ENCODE measurements at places on chromosomes 2 and 18.
A peak's percentile ranks its signal among the peaks of the same experiment; 100 is the strongest.

GRCh38 chr18:37975446-37975845 is 409.8 kb upstream of the CELF4 start:
- DNase-seq = no peak

DNA sequence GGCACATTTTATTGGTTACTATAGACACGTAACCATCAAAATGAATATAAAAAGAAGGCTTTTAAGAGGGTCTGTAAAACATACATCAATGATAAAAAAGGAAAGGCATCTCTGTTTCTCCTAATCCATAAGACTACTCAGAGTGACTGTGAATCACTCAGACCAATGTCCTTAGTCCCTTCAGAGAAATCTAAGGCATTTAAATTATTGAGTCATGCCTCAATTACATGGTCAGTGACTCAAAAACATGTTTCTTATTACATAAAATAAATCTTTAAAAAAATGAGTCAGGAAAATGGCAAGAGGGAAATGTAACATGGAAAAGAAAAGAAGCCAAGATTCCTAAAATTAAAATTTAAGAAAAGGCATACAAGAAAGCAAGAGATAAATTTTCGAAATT is 146.6 kb downstream of the ERBB4 start:
- no peak for DNase-seq

GRCh38 chr2:134737671-134738070 is 18.9 kb upstream of the TMEM163 start:
- DNase-seq = no peak

DNA sequence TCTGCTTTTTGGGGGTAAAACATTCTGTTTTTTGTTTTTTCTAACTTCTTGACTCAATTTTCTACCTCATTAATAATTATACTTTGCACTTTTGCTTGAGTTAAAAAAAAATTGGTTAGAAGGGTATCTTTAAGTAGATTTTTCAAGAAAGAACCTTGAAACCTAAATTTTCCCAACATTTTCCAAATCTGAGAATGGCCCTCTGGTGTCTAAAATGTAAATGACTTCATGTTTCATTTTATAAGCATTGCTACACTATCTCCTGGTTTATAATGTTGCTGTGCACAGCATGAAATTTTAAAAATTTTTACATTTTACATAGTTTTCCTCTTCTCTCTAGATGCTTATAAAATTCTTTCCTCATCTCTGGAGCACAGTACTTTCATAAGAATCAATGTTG is 14.2 kb downstream of the EIF2AK2 start:
- DNase-seq = no peak

- DNase-seq = no peak
These were observed 68.1 kb downstream of the MYOM1 start for GRCh38 chr18:3151399-3152264.

DNA sequence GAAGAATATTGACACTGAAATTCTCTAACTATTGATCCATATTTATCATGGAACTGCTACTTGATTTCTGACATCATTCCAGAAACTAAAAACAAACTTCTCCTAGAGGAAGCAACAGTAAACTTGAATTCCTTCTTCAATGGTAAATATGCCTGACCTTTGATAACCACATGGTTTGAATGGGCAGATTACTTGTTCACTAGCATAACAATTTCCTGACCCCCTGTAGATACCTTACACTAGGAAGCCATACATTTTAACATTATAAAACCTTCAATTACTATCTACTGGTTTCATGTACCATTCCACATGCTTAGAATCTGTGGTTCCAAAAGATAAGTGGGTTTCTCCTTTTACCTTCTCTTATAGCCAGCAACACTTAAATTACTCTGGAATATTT is 36.5 kb upstream of the DSG1 start:
- no peak for DNase-seq

DNA sequence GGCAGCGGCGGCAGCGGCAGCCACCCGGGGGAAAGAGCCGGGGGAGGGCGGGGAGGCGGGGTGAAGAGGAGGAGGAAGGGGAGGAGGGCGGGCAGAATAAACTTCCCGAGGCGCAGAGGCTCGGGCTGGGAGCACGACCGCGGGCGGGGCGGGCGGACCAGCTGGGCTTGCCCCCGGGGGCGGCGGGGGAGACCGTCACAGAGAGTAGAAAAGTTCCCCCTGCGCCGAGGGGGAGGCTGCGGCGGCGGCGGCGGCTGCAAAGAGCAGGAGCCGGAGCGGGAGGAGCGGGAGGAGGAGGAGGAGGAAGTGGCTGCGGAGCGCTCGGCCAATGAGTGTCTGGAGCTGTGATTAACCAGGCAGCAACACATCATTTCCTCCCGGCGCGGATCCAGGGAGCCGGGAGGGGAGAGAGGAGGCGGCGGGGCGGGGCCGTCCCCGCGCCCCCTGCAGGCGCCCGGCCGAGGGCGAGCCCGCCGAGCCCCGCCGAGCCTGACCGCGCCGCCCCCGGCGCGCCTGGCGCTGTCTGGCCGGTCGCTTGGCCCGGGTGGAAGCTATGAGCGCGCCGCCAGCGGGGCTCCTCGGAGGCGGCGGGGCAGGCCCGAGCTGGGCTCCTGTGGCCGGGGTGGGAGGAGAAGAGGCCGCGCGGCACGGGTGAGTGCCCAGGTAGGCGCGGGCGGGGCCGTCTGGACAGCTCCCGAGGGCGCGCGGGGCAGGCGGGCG is at the start of gene ACVR1:
Gene ACVR1 (minus strand): TSS at position 265 of the 720 bp plus-strand sequence. CDS start 76,837 bp downstream, outside the sequence.
- peak; percentile 62 for DNase-seq

DNA sequence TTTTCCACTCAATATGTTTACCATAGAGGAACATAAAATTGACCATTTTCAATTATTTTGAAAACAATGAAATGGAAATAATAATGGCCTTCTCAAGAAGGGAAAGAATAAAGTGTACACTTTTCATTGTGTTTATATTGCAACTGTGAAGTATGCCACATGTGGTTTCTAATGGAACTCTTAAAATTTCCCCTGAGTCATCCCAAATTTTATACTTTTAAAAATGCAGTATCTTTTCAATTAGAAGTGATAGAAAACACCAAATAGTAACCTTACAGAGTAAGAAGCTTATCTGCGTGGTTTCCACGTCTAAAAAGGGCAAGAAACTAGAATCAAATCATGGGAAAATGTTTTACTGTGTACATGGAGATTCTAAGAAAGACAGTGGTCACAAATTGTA is 70.0 kb downstream of the SCG2 start:
- no peak for DNase-seq

- DNase-seq = no peak
These were observed 39.3 kb downstream of the MTCL1 start for GRCh38 chr18:8744656-8745055.

GRCh38 chr2:117127680-117128079 is 686.8 kb upstream of the DDX18 start:
- no peak for DNase-seq

GRCh38 chr2:18829976-18830375 is 240.6 kb upstream of the NT5C1B start:
- DNase-seq = no peak

- no peak for DNase-seq
These were observed 17.4 kb downstream of the DYNC2LI1 start for GRCh38 chr2:43791035-43791765.

- no peak for DNase-seq
These were observed 88.5 kb downstream of the PTRHD1 start for GRCh38 chr2:24704692-24705091.

DNA sequence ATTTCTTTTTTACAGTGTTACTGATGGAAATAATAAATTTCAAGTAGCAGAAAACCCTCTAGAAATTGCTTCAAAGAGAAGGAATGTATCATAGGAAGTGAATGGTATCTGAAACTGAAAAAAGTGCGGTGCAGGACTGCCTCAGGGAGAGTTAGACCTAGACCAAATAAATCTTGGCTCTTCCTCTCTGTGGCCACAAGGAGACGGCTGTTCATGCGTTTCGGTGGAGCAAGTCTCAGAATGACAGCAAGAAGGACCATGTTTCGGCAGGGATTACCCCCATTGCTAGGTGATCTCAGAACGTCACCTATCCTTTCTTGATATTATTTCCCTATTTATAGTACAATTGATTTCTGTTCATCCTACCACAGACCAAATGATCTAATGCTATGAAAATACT is 522.3 kb downstream of the SOX11 start:
- DNase-seq = no peak

GRCh38 chr2:69589973-69590652 is 53.4 kb downstream of the AAK1 start:
- no peak for DNase-seq

- DNase-seq = no peak
These were observed 35.7 kb downstream of the LYPD6 start for GRCh38 chr2:149365931-149366583.

- DNase-seq = no peak
These were observed 302.9 kb downstream of the CMPK2 start for GRCh38 chr2:6562771-6563170.

- no peak for DNase-seq
These were observed 100.4 kb upstream of the LCLAT1 start for GRCh38 chr2:30346471-30347169.

DNA sequence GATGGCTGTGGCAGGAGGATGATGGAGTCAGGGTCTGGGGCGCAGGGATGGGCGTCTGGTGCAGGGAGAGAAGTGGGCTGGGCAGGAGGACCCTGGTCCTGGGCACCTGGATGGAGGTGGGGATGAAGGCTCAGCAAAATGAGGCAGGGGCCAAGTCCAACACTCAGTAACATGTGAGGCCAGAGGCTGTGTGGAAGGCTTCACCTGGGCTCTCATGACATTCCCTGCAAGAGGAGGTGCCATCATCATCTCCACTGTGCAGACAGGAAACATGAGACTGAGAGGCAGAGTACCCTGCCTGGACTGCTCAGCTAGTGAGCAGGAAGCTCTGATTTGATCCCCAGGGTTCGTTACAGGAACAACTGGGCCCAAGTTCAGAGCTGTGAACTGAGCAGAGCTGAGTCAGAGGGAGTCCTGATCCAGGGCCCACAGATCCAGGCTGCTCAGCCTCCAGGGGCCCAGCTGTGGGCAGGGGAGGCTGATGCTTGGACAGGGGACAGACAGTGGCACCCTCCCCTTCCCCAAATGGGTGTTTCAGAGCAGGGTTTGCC is 36.9 kb downstream of the HJURP start:
- DNase-seq = no peak

- no peak for DNase-seq
These were observed 163.8 kb downstream of the CLIP4 start for GRCh38 chr2:29278966-29279365.

GRCh38 chr2:205975082-205975949 is 110.7 kb downstream of the INO80D start:
- no peak for DNase-seq

- DNase-seq = no peak
These were observed 156.3 kb downstream of the DOCK10 start for GRCh38 chr2:224885836-224886547.

GRCh38 chr2:43285987-43286386 is 59.6 kb upstream of the ZFP36L2 start:
- no peak for DNase-seq

- no peak for DNase-seq
These were observed 124.6 kb downstream of the MBP start for GRCh38 chr18:77008006-77008405.

GRCh38 chr2:219210196-219210885 is 3.8 kb downstream of the ZFAND2B start:
- no peak for DNase-seq

GRCh38 chr18:49345931-49346696 is 114.3 kb downstream of the DYM start:
- no peak for DNase-seq

- no peak for DNase-seq
These were observed 22.1 kb downstream of the INHBB start for GRCh38 chr2:120368086-120368485.

GRCh38 chr2:152336119-152336853 is 1.3 kb downstream of the FMNL2 start:
- no peak for DNase-seq

- DNase-seq = no peak
These were observed 91.2 kb downstream of the GLI2 start for GRCh38 chr2:120826716-120827410.

- DNase-seq = no peak
These were observed 4.7 kb downstream of the CAPG start for GRCh38 chr2:85405201-85406059.

DNA sequence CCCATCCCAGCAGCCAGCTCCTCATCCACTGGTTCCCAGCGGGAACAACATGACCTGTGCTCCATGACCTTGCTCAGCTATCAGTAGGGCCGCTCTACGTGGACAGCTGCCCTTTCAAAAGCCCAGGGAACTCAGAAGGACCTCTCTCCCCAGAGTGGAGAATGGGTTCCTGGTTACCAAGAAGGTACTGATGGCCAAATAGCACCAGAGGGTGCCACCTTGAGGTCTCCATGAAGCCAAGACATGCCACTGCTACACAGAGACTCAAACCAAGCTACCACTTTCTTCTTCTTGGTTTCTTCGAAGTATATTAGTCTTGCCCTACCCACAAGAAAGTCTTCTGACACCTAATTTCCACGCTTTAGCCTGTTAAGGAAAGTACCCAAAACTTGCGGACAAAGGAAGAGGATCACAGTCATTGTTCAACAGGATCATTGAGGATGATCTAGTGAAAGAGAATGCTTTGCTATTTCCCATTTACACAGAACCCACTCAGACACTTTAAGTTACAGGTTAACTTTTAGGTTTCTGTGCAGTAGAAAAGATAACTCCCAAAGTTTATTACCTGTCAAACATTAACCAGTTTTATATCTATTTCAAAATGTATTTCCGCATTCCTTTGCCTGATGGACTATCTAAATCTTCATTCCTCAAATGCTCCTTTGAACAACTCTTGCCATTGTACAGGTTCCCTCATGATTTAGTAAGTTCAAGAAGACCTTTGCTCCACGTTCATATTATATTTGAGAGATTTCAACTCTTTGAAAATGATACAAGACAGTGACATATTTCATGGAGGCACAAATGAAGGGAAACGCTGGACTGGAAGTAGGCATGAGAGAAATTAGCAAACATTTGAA is 102.2 kb downstream of the ALPK2 start:
- no peak for DNase-seq

GRCh38 chr2:141611981-141612380 is 518.8 kb downstream of the LRP1B start:
- no peak for DNase-seq

- no peak for DNase-seq
These were observed 65.7 kb upstream of the BCL2L11 start for GRCh38 chr2:111054791-111055691.

DNA sequence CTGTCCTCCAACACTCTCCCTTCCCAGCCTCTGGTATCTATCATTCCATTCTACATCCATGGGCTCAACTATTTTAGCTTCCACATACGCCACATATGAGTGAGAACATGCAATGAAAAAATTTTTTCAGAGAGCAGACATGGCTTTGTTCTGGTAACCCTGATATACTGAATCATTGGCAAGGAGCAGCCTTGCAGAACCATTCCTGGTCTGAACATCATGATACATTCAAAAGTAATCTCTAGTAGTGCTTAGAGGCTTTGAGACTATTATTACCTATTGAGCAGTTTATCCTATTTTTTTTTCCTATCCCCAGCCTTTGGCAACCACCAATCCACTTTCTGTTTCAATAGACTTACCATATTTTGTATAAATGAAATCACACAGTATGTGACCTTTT is 393.1 kb upstream of the KCNH7 start:
- no peak for DNase-seq
